Heart left ventricle (tissue), 16 donors: ENCODE measurements at places on chromosomes 16 and 17. TPM values are rescaled to one million over a fixed set of nuclear protein-coding genes. Genes with fewer than 3 reads are reported as not detected.

Gene WFIKKN2
- polyA plus RNA-seq, result 0.23 TPM

GRCh38 chr16:11255737-11256660 lies at the start of gene SOCS1:
Gene SOCS1 (minus strand): TSS chr16:11256204. CDS start chr16:11255478, 726 bp downstream.
- no peaks in the 10 kb centered on the region for H3K27me3 ChIP-seq
- peak within 1 kb of the TSS; percentile 82 for H3K4me3 ChIP-seq
- no peaks in the 10 kb centered on the region for H3K36me3 ChIP-seq
- peak; percentile 88 for DNase-seq

Gene OR4D1
- not detected for polyA plus RNA-seq

DNA sequence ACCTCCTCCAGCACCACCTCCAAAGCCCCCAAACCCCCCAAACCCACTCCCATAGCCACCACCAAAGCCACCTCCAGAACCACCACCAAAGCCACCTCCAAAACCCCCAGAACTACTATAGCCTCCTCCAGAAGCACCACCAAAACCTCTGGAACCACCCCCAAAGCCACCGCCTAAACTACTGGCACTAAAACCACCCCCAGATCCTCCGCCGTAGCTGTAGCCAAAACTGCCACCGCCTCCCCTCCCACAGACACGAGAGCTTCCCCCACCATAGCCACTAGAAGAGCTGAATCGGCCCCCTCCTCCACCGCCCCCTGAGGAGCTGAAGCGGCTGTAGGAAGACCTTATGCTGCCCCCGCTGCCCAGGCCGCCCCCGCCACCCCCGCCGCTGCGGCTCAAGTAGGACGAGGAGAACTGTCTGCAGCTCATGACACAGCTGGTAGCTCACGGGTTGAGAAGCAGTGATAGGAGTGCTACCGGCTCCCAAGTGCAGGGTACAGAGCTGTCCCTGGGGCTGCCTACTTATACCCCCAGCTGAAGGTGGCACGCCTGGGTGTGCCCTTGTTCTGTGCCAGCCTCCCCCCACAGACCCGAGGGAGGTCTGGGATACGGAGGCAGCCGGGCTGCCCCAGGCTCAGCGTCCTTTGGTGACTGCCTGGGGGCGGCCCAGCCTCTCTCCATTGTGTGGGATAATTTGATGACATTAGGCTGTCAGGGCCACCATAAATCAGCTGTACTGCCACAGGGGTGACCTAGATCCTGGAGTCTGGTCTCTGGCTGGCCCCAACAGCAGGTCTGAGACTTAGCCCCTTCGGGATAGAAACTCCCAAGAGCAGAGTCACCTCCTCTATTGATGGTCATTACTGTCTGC lies at the start of gene KRT9:
TSS of gene KRT9 (minus strand) at position 499 of the 874 bp plus-strand sequence. CDS start at position 432, 67 bp downstream.
- H3K36me3 ChIP-seq, result no peaks in the 10 kb centered on the region
- peaks cover 28% of the 10 kb centered on the region for H3K27me3 ChIP-seq
- no peak for DNase-seq
- no peak within 1 kb of the TSS for H3K27ac ChIP-seq

Gene TVP23C
- 4.5 TPM for polyA plus RNA-seq

Gene CACNG5
- not detected for polyA plus RNA-seq

Gene SNX11
- polyA plus RNA-seq, result 5.2 TPM

Gene KRT10
- 21.9 TPM for polyA plus RNA-seq

- no peaks in the 10 kb centered on the region for H3K27me3 ChIP-seq
- H3K36me3 ChIP-seq, result peaks cover 20% of the 10 kb centered on the region
- H3K4me1 ChIP-seq, result peaks cover 3% of the 10 kb centered on the region
- no peak for DNase-seq
- peak overlapping the region; percentile 99 for H3K4me3 ChIP-seq
- peak overlapping the region; percentile 89 for H3K27ac ChIP-seq
Observed at GRCh38 chr17:4796552-4796920, 572 bp downstream of the PSMB6 start.

Gene GNG13
- not detected for polyA plus RNA-seq

GRCh38 chr16:66064801-66065530 lies 301.5 kb upstream of the CDH5 start:
- no peak overlapping the region for H3K4me3 ChIP-seq
- no peaks in the 10 kb centered on the region for H3K27me3 ChIP-seq
- no peak for DNase-seq
- no peak overlapping the region for H3K27ac ChIP-seq

- H3K27me3 ChIP-seq, result no peaks in the 10 kb centered on the region
- no peaks in the 10 kb centered on the region for H3K4me1 ChIP-seq
- no peak for DNase-seq
- H3K36me3 ChIP-seq, result no peaks in the 10 kb centered on the region
- H3K27ac ChIP-seq, result no peak overlapping the region
Observed at GRCh38 chr17:44541884-44542581, 15.3 kb upstream of the FZD2 start.

DNA sequence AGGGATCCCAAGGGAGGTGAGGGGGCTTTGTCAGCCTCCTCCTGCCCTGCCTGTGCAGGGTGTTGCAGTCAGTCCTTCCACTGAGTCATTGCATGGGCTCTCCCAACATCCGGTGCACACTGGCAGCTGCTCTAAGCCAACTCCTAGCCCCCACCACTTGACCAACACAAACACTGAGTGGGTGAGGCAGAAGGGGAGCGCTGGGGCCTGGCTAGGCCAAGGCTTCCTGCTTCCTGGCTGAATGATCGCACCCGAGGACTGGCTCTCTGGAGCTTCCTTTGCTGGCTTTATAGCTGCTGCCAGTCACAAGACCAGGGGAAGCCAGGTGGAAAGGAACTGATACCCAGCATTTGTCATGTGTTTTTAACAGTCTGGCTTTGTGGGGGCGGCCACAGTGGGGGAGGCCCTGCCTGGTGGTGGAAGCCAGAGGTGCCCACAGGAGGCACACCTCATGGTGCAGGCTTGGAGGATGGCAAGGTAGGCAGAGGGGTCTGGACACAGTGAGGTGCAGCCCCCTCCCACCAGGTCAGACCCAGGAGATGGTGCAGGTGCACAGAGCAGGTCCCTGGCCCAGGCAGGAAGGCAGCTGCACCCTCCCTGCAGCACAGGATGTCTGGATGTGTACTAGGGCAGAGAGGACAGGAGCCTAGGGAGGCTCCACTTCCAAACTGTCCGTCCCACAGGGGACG lies 6.8 kb downstream of the MPG start:
- DNase-seq, result peak; percentile 72
- no peak overlapping the region for H3K4me3 ChIP-seq
- no peaks in the 10 kb centered on the region for H3K27me3 ChIP-seq
- peaks cover 60% of the 10 kb centered on the region for H3K36me3 ChIP-seq
- peak overlapping the region; percentile 77 for H3K27ac ChIP-seq

DNA sequence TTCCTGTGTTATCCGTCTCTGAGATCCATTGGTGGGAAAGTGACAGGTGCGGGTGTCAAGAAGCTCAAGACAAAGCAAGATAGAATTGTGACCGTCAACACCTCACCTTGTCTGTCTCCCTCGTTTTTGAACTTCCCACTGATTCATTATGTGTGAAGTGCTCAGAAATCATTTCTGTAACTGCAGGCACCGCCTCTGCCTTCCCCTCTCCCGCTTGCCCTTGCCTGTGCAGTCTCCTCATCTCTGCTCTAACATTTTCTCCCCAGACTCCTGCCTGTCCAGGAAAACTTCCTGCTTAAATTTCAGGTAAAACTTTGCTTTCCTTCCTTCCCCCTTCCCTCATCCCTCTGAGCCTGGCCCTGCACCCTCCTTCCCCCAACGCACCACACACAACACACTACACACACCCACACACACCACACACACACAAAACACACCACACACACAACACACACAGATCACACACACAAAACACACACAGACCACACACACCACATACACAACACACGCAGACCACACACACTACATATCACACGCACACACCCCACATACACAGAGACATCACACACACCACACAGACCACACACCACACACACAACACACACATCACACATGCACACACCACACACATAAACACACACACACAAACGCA lies 25.7 kb downstream of the CALB2 start:
- peaks cover 32% of the 10 kb centered on the region for H3K27me3 ChIP-seq
- no peaks in the 10 kb centered on the region for H3K4me1 ChIP-seq
- H3K4me3 ChIP-seq, result no peak overlapping the region
- no peaks in the 10 kb centered on the region for H3K36me3 ChIP-seq

DNA sequence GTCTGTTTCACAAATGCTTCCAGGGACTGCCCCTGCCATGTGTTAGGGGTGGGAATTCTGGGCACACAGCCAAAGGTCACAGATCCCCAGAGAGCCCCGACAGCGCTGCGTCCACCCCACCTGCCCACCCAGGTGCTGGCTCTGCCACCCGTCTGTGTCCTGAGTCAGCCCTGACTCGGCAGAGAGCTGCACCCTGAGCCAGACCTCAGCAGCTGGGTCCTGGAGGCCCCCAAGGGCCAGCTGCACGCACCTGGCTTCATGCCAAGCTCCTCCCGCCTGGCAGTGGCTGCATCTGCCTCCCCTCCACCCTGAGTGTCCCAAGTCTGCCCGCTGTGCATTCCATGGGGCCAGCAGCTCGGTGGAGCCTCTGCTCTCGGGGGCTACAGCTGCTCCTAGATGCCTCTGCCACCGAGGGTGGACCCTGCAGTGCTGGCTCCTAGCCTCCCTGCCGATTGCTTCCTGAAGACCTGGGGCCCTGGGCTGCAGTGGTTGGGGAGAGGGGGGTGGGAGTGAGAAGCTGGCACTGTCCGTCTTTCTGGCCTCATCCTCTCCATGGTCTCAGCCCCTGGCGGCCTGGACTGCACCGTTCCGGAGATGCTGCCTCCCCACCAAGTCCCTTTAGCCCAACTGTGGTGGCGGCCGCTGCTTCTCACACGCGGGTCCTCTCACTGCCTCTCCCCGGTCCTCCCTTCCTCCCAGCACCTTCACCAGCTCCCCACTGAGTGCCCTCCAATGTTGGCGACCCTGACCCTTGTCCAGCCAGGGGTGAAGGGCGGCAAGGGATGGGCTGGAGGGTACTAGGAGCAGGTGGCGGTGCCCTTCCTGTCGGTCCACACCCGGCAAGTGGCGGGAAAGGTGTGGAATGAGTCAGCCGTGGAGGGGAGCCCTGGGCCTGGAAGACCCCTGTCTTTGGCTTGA lies 3.0 kb downstream of the SECTM1 start:
- DNase-seq, result no peak
- peaks cover 21% of the 10 kb centered on the region for H3K4me1 ChIP-seq
- peaks cover 23% of the 10 kb centered on the region for H3K36me3 ChIP-seq
- H3K4me3 ChIP-seq, result no peak overlapping the region

GRCh38 chr17:62652251-62653001 lies 25.0 kb downstream of the MRC2 start:
- peak overlapping the region; percentile 13 for H3K4me3 ChIP-seq
- H3K4me1 ChIP-seq, result peaks cover 29% of the 10 kb centered on the region
